ENCODE measurements at places on chromosomes 7 and 10.

DNA sequence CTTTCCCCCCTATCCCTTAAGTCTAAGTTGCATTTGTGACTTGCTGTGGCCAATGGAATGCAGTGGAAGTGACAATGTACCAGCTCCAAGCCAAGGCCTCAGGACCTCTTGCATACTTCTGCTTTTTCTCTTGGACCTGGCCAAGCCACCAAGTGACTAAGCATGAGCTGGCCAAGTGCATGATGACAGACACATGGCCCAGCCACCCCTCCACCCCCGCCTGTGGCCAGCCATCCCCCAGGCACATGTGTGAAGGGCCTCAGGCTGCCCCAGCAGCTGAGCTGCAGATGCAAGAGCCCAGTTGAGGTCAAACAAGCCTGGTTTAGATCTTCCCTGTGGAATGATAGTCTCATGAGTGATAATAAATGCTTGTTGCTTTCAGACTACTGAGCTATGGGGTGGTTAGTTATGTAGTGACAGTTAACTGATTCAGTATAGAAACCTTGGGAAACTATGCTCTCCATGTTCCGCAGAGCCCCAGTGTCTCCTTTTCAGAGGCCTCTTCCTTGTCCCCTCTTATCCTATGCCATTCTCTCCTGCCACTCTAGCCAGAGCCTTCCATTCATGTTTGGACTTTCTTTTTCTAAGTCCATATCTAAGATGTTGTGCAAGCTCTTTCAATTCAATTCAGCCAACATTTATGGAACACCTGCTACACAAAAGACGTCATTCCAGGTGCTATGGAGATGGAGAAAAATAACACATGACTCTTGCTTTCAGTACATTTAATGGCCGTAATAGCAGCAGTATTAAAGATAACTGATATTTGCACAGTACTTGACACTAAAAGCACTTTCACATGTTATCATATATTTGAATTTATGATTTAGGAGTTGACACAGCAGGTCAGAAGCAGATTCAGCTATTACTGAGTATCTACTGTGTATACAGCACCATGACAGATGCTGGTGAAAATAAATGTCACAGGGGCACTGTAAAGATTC, 55.5 kb upstream of the LOXL4 start:
- peak; percentile 89 for DNase-seq

GRCh38 chr10:42551582-42552187, 86.7 kb downstream of the ZNF33B start:
- peak; percentile 4 for DNase-seq

DNA sequence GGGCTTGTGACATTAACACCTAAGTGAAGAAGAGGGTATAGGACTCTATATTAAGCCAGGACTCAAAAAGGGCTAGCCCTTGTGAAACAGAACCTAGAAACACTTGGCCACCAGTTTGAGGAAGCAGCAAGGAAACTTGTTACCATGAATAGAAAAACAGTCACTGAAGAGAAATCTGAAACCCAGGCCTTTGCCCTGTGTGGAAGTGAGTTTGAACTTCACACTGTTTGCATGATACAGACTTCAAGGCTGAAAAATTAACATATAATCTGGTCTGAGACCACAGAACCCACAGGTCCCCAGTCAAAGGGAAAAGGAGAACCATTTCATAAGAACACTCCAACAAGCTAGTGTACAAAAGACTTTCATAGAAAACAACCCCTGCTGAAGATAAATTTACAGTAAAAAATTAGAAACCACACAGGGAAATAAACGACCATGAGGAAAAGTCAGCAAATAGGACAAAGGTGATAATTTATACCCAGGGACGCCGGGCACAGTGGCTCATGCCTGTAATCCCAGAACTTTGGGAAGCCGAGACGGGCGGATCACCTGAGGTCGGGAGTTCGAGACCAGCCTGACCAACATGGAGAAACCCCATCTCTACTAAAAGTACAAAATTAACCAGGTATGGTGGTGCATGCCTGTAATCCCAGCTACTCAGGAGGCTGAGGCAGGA, 76.1 kb downstream of the SKIDA1 start:
- DNase-seq, result no peak

DNA sequence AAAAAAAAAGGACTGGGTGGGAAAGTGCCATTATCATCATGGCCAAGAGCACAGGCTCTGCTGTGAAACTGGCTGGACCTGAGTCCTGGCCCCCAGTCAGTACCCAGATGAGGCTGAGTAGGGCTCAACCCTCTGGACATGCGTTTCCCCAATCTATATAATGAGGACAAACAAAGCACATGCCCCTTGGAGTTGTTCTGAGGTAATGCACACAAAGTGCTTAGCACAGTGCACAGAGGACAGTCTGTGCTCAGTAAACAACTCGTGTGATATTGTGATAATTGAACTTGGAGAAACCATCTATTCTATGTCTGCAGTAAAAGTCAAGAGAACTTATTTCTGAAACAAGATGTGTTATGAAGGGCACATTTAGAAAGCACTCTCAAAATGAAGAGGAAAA, 138.8 kb downstream of the KCNMA1 start:
- DNase-seq, result no peak

DNA sequence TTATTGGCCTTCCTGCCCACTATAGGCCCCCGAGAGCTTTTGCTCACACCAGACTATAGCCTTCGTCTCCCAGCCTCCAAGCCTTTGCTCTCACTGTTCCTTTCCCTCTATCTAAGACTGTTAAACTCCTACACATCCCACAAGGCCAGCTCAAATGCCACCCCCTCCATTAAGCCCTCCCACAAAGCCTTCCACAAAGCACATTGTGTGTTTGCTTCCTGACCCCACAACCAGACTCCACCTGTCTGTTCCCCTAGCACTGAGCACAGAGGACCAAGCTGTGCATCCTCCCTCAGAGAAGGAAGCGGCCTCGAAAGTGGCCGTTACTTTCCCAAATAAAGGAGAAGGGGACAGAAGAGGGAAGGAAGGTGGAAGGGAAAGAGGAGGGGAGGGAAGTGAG, 1.3 kb downstream of the LOXL4 start:
- no peak for DNase-seq

GRCh38 chr7:70031245-70031644, 433.0 kb downstream of the AUTS2 start:
- no peak for DNase-seq

GRCh38 chr7:102897211-102897631, 15.6 kb upstream of the LRRC17 start:
- DNase-seq, result no peak

DNA sequence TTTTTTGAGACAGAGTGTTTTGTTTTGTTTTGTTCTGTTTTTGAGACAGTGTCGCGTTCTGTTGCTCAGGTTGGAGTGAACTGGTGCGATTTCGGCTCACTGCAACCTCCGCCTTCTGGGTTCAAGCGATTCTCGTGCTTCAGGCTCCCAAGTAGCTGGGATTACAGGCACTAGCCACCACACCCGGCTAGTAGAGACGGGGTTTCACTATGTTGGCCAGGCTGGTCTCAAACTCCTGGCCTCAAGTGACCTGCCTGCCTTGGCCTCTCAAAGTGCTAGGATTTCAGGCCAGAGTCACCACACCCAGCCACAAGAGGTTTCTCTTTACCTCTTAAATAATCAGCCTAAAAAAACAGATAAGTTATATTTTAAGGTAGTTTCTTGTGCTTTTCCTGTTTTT, 8.7 kb upstream of the ARHGAP12 start:
- DNase-seq, result no peak

DNA sequence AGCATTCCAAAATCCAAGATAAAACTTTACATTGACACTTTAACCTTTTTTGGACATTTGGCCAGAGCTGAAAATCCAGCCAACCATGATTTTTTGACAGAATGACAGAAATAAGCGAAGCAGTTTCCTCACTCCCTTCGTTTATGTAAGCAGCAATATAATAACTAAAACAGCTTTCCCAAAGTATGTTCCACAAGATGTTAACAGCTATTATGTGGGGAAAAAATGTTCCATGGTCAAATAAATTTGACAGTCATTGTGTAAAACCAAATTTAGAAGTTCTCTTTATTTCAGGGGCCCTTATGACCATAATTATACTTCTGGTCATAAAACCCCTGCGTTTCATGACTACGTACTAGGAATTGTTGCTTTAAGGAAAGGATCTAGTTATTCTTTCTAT, 416.5 kb downstream of the MAGI2 start:
- no peak for DNase-seq

- DNase-seq, result no peak
Measured at GRCh38 chr10:49558190-49558589, 19.3 kb upstream of the ERCC6 start.

DNA sequence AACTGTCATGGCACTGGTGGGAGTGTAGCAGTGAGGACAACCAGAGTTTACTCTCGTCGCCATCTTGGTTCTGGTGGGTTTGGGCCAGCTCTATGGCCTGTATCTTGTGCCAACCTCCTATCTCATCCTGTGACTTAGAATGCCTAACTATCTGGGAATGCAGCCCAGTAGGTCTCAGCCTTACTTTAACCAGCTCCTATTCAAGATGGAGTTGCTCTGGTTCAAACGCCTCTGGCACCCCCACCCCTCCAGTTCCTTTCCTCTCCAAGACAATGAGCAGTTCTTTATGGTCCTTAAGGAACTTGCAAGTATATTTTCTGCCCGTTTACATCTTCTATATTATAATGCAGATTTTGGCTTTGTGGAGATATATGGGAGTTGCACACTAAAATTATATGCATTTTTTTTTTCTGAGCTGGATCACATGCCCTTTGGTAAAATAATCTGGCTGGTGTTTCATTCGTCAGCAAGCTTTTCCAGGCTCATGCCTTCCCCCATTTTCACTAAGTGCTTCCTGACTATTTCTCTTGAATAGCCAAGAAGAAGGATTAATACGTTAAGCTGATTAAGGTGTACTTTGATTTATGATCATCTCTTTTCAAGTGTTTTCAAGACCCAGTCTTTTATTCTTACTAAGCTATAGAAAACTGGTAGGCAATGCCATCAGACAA, 11.2 kb upstream of the WIPF3 start:
- DNase-seq, result no peak

DNA sequence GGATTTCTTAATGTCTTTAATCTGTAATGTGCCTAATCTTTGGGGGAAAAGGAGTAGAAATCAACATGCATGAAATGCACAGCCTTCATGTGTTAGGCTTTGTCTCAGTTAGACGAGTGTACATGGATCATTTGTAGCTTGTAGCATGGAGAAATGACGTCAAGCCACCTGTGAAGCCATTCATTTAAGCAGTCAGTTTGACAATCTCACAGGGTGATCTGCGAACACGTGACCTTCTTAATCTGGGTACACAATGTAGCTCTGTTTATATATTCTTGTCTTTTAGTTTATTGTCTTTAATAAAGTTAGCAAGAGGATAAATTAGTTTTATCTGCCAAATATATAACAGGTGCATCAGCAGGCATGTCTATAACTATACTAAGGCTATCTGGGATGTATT, 351.9 kb upstream of the LRGUK start:
- no peak for DNase-seq

DNA sequence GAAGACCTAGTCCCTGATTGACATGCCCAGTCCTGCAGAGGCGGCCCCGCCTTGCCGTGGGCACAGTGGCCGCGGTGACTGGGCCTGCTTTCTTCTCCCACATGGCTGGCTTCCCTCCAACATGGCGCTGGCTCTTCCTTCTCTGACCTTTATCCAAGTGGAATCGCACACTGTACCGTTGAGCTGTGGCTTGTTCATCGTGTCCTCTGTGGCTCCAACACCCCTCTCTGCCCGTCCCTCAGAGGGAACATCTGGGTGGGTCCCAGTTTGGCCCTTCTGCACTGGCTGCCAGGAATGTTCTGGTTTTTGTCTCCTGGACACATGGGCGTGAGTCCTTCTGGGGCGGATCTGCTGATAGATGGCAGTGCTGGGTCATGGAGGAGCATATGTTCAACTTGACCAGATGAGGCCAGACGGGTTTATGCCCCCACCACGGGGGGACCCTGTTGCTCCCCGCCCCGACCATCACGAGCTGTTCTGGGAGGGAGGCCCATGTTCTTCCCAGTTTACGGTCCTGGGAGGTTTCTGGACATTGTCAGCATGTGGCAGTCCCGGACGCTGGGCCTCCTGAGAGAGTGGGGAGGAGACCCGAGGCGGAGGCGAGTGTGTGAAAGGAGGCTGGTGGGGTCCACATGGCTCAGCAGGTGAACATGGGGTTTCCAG, 63.5 kb downstream of the LHPP start:
- DNase-seq, result no peak

DNA sequence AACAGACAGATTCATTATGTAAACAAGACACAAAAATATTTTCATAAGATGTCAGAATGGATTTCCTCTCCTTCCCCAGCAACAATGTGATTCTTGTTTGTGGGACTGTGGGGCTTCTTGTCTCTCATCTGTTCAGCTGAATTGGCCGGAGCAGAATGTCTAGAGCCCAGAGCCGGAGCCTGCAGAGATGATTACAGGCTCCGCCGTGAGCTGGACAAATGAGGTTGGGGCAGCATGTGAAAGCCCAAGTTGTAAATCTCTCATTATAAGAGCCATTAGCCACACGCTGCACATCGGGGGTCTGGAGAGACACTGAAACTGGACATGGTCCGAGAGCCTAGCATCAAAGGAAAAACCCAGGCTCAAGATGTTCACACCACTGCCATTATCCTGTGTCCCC, 137.0 kb upstream of the ADAM12 start:
- DNase-seq, result no peak

DNA sequence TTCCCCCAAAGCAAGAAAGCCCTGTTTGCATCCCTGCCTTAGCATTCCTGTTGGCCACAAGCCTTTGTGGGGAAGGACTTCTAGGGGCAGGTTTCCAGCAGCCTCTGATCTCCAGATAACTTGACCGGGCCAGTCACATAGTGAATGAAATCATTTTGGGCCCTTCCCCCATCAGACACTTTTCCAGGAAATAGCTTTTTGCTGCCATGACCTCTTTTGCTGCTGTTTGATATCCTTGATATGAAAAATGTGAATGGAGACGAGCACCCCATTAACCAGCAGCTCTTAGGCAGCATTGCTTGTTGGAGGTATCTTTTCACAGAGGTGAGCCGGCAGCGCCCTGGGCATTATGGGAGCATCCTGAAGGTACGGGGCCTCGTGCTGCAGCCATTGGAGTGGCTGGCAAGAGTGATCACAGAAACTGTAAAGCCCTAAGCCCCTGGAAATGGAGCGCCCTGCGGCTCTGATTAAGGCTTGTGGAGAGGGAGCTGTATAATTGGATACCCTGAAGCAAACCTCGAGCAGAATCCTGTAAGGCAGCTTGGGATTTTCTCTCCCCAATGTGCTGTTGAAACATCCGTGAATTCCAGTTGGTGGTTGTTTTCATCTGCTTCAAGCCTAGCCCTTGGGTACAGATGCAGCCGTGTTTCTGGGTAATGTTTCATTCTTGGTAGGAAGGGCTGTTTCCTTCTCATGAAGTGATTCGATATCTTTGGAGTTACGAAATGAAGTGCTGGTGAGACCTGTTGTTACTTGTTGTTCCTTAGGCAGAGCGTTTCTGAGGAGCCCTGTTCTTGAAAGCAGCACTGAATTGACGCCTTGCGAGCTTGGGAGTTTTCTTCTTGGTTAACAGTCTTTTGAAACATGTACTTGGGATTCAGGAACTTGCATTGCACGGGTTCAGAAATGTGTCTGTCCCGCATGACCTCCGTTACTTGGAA, 179.0 kb downstream of the PTEN start:
- DNase-seq, result peak; percentile 30

- no peak for DNase-seq
Measured at GRCh38 chr7:4076701-4077294, 605.3 kb upstream of the FOXK1 start.

Data from AG08396 (cell line).